ENCODE measurements at places on chromosomes 16 and 17.
A peak's percentile ranks its signal among the peaks of the same experiment; 100 is the strongest.

GRCh38 chr17:37519251-37519985, 29.7 kb downstream of the DUSP14 start:
- no peak for DNase-seq

- no peak for DNase-seq
Measured at GRCh38 chr17:16243385-16243784, 26.4 kb downstream of the PIGL start.

- DNase-seq, result peak; percentile 95
Measured at GRCh38 chr16:89723279-89724250, 2.2 kb downstream of the ZNF276 start.

DNA sequence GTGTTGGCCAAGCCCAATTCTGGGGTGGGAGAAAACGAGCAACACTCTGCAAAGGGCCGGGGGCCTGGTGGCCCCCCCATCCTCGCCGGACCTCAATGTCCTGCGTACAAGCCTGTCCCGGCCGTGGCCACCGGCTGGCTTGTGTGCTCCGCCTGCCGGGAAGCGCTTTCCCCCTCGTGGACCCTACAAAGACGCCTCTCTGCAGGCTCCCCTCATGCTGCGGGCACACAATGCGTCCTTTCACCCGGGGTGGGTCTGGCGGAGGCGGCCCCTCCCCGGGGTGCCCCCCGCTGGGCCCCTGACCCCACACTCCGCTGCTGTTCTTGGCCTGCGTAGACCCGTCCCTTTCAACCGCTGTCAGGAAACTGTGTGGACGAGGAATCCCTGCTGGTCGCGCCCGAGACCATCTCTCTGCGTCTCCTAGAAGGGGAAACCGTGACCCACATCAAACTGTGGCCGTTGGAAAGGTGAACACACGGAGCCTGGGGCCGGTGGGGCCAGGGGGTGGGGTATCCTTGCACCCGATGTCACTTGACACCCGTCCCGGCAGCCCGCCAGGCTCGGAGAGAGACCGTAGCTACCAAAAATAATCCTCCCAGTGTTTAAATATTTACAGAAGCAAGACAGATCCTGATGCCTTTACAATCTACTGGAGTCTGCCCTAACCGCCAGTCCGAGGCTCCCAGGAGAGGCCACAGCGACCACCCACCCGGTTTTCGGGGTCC, 43.6 kb downstream of the TBC1D16 start:
- DNase-seq, result no peak

DNA sequence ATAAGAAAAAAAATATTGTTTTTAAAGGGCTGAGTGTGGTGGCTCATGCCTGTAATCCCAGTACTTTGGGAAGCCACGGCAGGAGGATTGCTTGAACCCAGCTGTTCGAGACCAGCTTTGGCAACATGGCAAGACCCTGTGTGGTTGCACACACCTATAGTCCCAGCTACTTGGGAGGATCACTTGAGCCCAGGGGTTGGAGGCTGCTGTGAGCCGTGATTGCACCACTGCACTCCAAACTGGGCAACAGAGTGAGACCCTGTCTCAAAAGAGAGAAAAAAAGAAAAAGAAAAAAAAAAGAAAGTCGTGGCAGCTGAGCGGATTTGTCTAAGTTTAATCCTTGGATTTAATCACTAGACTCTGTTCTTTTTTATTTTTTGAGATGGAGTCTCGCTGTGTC, 6.3 kb upstream of the FCSK start:
- DNase-seq, result no peak

DNA sequence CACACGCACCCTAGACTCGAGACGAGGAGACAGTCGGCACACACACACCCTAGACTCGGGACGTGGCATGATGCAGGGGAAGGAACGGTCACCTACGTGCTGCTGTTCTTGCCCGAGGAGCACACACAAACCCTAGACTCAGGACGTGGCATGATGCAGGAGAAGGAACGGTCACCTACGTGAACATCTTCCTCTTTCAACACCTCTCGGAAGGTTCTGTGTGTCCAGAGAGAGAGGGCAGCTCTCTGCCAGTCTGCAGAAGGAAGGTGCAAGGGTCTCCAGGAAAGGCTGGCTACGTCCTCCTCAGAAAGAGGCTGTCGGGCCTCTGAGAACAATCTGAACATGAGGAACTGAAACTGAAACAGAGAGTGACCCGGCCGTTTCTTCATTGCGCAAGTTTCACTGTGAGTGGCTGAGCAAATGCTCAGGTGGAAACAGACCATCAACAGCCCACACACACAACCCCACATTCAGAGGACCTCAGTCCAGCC, 43.4 kb downstream of the ZNF276 start:
- DNase-seq, result peak; percentile 53

DNA sequence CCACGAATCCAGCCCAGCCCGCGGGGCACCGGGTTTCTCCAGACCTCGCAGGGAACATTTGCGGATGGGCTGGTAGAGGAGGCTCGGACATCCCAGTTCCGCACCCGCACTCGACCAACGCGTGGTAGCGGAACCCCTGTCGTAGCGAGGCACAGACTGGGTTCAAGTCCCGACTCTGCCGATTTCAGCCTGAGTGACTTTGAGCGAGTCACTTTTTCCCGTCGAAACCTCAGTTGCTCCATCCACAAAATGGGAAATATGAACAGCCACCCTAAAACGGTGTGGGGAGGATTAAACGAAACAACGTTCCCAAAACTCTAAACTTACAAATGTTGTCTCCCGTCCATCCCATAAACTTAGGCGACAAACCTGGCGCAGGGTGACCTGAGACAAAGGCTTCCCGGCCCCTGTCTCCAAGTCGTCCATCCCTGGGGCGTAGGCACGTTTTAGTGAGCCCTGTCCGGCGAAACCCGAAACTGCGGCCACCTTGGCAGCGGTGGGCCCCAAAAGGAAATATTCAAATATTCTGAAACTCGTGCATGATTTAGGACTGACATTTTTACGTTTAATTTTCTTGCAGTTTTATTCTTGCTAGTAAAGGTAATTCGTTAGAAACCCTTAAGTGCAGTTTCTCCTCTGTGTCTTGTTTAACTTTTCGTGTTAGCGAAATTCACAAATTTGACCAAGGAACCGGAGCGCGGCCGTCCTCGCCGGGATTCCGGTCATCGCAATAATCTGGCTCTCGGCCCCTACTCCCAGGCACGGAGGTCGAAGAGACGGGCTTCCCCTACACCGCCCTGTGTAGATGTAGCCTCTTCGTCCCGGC, 1.9 kb upstream of the MLLT6 start:
- DNase-seq, result no peak

GRCh38 chr16:19356024-19356952, 61.4 kb upstream of the TMC5 start:
- DNase-seq, result no peak

- DNase-seq, result no peak
Measured at GRCh38 chr17:64634218-64634617, 27.9 kb downstream of the SMURF2 start.

DNA sequence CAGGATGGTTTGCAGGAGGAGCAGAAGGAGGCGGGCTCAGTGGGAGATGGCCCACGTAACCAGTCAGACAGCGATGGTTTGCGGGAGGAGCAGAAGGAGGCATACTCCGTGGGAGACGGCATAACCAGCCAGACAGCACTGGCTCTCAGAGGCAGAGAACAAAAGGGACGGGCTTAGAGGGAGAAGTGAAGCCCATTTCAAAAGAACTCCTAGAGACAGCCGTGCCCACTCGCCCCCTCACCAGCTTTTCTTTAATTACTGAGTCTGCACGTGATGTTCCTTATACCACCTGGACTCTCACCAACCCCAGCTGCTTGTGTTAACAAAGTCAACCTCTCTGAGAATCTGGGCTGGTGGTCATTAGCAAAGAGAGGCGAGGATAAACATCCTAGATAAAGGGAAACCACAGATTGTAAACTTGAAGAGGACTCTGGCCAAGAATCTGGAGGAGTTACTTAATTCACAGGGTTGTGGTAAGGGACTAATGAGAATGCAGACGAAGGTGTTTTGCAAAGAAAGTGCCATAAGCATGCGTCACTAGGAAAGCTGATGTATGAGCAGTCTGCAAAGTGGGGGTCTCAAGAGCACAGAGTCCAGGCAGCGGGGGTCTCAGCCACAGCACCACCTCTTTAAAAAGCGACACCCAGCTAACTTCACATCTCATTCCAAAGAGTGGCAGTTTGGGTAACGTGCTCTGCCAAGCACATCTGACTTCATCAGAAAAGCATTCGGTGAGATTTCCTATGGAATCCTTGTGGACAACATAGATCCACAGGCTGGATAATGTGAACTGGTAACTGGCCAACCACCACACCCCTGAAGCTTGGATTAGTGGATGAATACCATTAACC, 51.7 kb downstream of the NXN start:
- DNase-seq, result no peak

- DNase-seq, result no peak
Measured at GRCh38 chr17:45672301-45672700, 111.8 kb upstream of the CRHR1 start.

DNA sequence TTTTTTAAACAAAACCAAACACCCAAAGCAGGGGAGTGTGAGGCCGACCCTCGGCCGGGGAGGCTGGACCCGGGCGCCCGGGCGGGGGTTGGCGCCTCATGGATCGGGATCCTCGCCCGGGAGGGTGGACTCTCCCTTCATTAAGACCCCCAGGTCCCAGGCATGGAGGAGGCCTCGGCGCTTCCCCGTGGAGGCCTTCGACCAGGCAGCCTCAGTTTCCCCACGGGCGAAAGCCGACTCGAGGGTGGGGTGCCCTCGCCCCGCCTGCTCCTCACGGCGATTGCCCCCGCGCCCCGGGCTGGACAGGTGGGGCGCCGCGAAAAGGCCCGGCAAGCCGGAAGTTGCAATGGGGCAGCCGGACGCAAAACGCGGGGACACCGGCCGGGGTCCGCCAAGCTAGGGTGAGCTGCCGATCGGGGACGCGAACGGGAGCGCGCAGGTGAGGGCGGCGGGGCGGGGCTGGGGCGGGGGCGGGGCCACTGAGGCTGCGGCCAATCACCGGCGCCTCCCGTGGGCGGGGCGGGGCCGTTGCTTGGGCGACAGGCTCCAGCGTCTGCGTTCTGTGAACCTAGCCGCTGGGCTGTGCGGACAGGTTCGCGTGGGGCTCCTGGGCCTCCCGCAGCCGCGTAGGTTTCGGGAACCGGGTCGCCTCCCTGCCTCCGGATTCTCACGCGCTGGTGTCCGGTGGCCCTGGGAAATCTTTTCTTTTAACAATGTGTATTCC, 6.0 kb upstream of the ZNF205 start:
- DNase-seq, result peak; percentile 89

- no peak for DNase-seq
Measured at GRCh38 chr17:70190959-70191805, 21.9 kb downstream of the KCNJ2 start.

GRCh38 chr17:31491376-31492131, 100.1 kb downstream of the RAB11FIP4 start:
- no peak for DNase-seq

DNA sequence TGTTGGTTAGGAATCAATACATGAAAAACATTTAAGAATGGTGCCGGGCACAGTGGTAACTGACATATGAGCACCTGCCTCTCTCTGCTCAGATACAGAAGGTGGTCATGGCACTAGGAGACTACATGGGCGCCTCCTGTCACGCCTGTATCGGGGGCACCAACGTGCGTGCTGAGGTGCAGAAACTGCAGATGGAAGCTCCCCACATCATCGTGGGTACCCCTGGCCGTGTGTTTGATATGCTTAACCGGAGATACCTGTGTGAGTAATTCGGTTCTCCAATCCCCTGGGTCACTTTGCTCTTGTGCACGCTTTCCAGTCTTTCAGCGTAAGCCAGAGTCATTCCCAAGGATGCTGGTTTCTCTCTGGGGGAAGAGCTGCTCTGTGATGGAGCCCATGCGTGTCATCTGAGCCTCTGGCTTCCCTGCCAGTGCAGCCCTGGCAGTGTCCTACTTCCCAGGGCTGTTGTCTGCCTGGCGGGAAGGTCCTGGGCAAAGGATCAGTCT, 3.0 kb upstream of the CD68 start:
- DNase-seq, result no peak

GRCh38 chr17:35930211-35931065, at the start of gene RDM1:
Gene RDM1 (minus strand): TSS chr17:35930773. CDS start chr17:35930727, 46 bp downstream.
- DNase-seq, result peak; percentile 91

DNA sequence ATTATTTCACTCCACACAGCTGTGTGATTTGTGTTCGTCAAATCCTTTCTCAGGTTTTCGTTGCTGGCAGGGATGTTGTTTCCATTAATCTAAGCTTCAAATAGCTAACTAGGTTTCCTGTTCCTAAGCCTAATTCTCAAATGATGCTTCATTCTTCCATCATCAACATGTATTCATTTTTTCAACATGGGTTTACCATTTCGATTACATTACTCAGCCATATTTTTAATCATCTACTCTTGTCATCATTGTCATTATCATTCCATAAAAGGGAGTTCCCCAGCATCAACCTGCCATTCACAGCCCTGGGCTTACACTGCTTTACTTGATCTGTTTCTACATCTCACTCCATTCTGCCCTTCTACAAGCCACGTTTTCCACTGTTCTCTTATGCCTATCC, 33.3 kb upstream of the ANKFN1 start:
- no peak for DNase-seq

- DNase-seq, result no peak
Measured at GRCh38 chr16:27445502-27446175, 43.7 kb downstream of the IL21R start.

DNA sequence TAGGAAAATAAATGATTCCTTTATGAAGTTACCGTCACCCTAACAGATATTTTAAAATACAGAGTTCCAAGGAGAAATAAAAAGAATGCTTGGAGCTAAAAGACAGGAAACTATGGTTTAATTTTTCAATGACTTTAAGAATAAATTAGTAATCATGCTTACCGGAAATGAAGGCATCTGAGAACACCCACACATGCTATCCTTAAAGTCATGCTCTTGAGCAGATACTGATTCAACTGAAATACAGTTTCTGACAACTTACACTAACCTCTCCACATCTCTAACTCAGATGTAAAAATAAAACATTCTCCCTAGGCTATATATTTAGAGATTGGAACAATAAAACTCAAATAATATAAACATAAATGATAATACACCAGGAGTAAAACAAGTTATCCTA, 7.8 kb downstream of the PSMD12 start:
- DNase-seq, result no peak

GRCh38 chr16:70304892-70305448, 6.0 kb downstream of the DDX19B start:
- no peak for DNase-seq

GRCh38 chr17:81518785-81519283, 6.2 kb upstream of the ACTG1 start:
- DNase-seq, result no peak

GRCh38 chr16:1079341-1079740, 6.8 kb downstream of the SSTR5 start:
- DNase-seq, result no peak

Measured in activated CD4-positive, alpha-beta T cell treated with anti-CD3 and anti-CD28 coated beads, Interleukin-2, amount 10 ng/mL, durations not matched to agents 7 days and 5 days (primary cell).